ENCODE measurements at places on chromosomes 6 and 20.
A peak's percentile ranks its signal among the peaks of the same experiment; 100 is the strongest.

GRCh38 chr6:16206595-16207037, 31.8 kb upstream of the GMPR start:
- DNase-seq = peak; percentile 63

GRCh38 chr6:7933794-7934193, 23.2 kb upstream of the TXNDC5 start:
- DNase-seq = no peak

- no peak for DNase-seq
Measured at GRCh38 chr20:21356386-21356785, 40.9 kb downstream of the NKX2-4 start.

GRCh38 chr20:23363257-23363649, 1.3 kb downstream of the GZF1 start:
- DNase-seq = no peak

GRCh38 chr6:84688141-84688873, 76.1 kb downstream of the TBX18 start:
- no peak for DNase-seq

DNA sequence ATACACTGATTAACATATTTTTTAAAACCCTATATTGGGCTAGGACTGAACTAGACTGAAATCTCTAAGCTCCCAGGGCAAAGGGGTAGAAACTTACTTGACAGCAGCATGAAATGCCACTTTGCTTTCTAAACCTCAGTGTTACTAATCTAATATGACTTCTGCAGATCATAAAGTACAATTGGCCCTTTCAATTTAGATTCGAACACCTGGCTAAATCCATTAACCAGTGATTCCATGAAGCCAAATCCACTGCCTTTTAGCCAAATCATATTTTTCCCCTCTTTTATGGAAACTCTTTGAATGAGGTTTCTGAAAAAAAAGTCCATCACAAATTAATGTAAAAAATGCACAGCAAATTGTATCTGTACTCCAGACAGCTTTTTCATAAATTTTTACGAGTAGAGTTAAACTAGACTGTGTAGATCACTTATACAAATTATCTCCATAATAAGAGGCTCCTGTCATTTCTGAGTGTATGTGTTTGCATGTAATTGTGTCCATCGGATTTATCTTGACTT, 25.7 kb downstream of the EPHA7 start:
- no peak for DNase-seq

- DNase-seq = no peak
Measured at GRCh38 chr6:8114956-8115355, 12.6 kb upstream of the EEF1E1 start.

GRCh38 chr6:72022830-72023229, 136.5 kb downstream of the RIMS1 start:
- no peak for DNase-seq

DNA sequence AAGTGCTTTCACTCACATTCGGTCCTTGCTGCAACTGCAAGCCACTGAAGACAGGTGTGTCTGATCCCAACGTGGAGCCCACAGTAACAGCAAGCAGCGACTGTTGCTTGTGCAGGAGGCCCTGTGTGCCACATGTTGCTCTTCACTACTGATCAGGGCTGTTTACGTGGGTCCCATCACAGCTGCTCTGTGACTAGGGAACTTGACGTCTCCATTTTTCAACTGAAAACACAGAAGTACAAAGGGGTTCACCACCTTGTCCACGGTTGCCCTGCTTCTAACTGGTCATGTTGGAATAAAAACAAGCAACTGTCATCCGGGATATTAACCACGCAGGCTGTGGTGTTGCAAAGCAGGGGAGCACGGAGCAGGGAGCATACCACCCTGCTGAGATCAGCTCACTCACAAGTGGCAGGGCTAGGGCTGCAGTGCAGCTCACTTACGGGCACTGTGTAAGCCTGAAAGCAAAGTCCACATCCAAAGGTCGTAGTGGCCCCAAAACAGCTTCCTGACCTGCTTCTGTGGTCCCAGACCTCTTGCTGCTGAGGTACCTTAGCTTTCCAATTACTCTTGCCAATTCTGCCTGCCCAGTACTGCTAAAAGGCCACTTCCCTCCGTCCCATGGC, 105.8 kb upstream of the DUSP22 start:
- DNase-seq = no peak

DNA sequence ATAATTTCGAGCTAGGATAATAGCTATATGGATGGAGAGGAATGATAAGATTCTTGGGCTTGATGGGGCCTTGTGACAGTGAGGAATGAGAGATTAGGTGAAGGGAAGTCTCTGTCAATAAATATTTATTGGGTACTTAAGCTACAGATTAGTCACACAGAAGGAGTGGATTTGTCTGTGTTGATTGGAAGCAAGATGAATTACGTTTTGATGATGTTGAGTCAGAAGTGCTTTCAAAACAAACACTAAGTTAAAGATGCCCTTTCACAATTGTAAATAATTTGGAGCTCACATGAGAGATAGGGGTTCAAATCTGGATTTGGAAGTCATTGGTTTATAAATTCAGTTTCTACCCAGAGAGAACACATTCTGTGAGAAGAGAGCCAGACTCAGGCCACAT, 834.2 kb downstream of the KIF16B start:
- DNase-seq = no peak

DNA sequence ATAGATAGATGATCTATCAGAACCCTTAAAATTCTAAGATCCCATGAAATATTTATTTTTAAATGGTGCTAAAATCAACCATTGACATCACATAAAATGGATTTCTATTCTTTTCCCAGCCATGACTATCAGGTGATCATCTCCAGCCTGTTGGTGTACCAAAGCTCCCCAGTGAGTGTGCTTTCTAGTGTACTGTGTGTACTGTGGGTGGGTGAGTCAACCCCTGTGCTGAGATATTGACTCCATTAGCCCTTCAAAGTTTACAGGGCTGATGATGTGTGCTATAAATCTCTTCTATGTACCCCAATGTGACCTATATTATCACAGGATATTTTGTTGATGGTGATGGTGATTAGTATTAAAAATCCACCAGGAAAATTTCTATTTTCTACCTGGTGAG, 344.6 kb downstream of the MMUT start:
- DNase-seq = no peak

Measured in HAP-1 (cell line).